SK-N-DZ (cell line): ENCODE measurements at places on chromosomes 4 and X.

DNA sequence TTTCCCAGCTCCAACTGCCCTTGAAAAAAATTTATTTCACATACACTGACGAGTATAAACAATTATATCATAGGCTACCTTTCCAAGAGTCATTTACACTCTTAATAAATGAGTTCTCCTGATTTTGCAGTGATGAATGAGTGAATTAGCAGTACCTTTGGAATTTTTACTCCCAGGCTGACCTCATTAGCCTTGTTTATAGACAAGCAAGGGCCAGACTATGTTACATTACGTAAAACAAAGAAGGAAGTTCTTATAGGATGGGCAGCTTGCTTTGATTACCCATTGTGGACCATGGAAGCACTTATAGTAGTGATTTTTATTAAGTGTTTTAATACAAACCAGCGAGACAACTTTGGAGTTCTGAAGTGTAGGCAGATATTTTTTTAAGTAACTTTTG, 112.9 kb upstream of the C1QTNF7 start:
- DNase-seq, result no peak

GRCh38 chr4:74365761-74366160, 816 bp downstream of the EREG start:
- no peak for DNase-seq

DNA sequence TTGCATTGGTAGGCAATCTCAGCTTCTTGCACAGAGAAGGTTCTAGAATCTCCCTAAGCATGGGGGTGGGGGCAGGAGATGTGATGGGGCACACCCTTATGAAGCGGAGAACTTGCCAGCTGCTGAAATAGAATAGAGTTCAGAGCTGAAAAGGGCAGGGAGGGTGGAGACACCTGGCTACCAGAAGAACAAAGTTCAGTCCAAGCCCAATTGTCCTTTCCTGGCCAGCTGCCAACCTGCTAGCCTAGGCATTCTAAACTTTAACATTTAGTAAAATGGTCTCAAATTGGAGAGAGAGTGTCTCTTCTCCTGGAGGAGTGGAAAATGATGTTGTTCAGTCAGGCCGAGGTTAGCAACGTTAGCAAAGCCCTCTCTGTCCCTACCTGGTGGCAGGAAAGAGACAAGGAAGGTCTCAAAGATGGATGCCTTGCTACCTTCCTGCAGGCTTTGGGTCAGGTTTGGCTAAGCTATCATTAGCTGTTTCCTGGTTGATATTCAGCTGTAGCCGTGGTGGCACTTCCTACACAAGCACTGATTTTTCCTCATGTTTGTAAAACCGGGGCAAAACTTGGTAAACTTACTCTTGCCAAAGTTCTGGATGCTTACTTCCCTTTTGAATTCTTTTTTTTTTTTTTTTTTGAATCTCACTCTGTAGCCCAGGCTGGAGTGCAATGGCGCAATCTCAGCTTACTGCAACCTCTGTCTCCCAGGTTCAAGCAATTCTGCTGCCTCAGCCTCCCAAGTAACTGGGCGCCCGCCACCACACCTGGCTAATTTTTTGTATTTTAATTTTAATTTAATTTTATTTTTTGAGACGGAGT, 34.7 kb upstream of the NYX start:
- no peak for DNase-seq

GRCh38 chr4:123749383-123749782, 352.8 kb downstream of the SPRY1 start:
- no peak for DNase-seq

DNA sequence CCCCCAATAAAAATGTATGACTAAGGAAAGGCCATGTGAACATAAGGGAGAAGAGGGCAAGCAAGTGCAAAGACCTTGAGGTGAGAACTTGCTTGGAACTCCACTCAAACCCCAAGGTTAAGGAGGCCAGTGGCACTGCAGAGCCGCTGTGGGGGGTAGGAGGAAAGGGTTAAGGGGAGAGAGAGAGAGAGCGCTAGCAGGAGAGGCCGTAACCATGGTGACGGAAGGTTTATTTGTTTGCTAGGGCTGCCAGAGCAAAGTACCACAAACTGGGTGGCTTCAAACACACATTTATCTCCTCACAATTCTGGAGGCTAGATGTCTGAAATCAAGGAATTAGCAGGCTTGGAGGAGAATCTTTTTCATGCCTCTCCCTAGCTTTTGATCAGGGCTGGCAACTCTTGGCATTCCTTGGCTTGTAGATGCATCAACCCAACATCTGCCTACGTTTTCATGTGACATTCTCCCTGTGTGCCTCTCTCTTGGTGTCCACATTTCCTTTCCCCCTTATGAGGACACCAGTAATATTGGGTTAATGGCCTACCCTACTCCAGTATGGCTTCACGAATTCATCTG, 35.2 kb downstream of the SMIM20 start:
- DNase-seq, result peak; percentile 30

DNA sequence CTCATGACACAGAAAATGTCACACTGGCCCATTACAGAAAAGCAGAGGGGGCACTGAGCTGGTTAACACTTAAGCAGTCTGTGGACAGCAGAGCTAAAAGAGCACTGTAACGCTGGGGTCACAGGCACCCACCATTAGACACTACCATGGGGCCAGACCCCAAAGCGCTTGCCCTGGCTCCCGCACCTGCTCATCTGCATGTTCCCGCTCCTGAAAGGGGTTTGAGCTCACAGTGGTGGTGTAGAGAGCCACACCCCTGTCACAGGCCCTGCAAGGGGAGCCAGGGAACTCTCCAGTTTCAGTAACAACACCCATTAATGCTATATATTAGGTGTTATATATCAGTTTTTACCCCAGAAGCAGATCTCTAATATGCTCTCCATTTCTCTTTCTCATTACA, 187.0 kb downstream of the ANKRD50 start:
- no peak for DNase-seq

DNA sequence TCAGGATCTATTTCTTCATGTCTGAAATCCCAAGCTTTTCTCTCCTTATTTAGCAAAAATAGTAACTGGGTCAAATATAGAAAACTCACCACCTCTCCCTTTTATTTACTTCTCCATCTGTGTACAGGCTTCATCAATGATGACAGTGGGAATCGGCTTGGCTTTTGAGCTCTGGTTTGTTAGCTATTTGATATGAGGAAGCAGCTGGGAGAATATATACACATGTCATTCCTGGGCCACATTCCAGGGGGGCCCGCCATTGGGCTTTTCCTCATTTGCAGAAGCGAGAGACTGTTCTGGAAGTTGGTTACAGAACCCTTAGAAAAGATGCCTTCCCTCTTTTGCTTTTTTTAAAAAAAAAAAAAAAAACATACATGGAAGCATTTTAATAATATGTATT, 107.4 kb upstream of the F9 start:
- no peak for DNase-seq

DNA sequence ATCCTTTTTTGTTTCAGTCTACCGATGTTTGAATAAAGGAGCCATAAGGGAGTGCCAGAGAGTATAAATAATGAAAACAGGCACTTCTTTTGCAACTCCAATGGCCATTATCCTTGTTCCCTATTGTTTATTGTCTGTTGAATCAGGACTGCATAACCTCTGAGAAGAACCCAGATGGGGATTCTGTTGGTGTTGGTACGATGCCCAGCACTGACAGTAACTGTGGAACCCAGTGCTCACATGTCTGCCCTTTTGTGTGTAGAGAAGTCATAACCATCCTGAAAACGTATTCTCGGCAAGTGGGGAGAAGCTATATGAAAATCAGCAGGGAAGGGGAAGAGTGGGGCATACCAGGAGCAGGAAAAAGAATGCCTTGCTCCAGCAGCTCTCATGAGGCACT, 195.1 kb upstream of the EDNRA start:
- DNase-seq, result no peak

GRCh38 chr4:78654807-78655206, 103.2 kb downstream of the ANXA3 start:
- no peak for DNase-seq
